ENCODE measurements at places on chromosomes 13 and 19. TPM values are rescaled to one million over a fixed set of nuclear protein-coding genes. Genes with fewer than 3 reads are reported as not detected.

DNA sequence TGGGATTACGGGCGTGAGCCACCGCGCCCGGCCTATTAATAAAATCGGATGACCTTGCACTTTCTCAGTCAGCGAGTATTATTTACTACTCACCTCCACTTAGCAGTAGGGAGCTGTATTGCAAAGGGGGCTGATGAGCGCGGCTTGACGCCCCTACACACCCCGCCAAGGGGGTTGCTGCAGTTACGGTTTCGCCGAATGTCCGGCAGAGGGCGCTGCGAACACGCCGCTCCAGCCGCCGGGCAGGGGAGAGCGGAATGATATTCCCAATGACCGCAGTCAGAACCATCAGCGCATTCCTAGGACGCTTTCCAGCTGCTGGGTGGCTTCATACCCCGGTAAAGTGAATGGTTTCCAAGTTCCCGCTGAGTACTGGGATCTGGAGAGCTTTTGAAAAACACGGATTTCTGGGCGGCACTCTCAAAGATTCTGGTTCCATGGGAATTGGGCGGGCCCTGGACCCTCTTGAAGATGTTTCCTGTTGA is 30.0 kb upstream of the TPT1 start:
- DNase-seq: peak; percentile 71

GRCh38 chr13:113232208-113233003 is 23.0 kb downstream of the CUL4A start:
- no peak for DNase-seq

DNA sequence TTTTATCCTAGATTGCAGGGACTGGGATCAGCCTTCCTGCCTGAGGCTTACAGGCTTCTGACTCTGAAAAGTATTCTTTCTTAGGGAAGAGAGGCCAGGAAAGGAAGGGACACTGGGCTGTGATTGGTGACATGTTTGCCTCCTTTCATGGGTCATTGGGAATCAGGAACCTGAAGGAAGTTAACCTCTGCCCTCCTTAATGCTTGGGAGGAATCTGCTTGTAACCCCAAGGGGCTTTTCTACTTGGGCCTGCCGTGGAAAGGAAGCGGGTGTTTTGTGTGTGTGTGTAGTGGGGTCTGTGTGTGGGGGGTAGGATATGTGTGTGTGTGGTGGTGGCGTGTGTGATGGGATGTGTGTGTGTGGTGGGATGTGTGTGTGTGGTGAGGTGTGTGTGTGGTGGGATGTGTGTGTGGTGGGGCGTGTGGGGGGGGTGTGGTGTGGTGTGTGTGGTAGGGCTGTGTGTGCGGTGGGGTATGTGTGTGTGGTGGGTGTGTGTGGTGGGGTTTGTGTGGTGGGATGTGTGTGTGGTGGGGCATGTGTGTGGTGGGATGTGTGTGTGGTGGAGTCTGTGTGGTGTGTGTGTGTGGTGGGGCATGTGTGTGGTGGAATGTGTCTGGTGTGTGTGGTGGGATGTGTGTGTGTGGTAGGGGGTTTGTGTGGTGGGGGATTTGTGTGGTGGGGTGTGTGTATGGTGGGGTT is 41.3 kb upstream of the NPAS1 start:
- no peak for DNase-seq

DNA sequence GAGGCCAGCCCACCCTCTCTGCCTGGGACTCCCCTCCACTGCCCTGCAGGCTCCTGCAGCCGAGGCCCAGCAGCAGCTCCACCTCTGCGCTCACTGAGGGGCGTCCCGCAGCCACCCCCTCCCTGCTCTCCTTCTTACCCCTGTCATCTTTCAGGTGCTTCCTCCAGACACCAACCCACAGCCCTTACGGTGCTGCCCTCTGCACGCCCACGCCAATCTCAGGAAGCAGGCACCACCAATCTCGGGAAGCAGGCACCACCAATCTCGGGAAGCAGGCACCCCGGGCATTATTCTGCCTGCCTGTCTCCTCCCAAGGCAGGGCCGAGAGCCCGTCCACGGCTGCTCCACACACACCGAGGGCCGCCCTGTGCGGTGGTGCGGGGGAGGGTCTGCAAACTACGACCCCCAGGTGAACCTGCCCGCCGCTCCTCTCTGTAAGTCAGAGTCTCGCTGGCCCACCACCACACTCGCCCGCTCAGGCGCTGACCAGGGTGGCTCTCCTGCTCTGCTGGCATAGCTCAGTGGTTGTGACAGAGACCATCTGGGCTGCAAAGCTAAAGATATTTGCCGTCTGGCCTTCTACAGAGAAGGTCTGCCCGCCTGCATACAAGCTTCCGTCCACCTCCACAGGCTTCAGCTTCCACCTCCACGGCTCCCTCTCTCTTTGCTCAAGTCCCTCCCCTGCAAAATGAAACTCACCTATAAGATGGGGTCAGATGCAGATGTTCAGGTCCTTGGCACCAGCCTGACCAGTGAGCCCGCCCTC is 2.9 kb downstream of the LSM7 start:
- DNase-seq: no peak

DNA sequence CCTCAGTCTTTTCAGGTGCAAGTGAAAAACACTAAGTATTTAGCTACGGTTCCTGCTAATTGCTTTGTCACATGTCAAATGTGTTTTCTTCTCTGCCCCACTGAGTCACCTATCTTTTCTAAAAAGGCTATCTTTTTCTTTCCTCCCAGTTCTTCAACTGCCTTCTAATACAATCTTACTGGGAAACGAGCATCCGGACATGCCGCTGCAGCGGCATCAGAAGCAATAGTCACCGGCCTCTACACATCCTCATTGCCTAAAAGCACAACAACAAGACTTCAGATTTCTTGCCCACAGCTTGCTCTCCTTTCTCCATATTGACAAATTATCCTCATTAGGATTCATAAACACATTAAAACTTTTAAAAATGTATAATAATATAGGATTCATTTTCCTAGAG is 1.2 kb downstream of the PCDH9 start:
- no peak for DNase-seq

DNA sequence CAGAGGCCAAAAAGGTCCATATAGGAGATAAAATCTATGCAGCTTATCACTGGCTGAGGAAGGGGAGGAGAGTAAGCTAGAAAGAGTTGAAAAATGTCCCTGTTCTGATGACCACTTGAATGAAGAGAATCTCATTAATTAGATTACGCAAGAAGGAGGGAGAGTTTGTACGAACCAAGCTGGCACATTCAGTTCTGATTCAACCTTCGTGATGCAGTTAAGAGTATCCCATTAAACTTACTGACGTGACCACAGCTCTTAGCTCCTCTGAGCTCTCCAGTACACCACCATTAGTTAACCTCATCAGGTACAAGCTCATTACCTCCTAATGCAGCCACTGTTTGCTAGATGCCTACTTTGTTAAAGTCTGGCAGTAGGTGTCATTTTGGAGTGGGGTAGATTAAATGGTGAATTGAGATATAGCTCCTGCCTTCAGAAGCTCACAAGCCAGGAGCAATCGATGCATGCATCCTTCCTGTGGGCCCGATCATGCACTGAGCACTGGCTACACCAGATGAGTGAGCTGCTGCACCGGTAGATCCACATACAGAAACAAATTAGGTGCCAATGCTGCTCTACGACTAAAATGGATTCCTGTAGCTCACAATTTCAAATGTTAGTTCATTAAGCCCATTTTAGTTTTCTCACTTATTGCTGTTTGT is 458.3 kb downstream of the COG6 start:
- DNase-seq: no peak

- DNase-seq: no peak
Measured at GRCh38 chr13:50942630-50943311, 33.2 kb downstream of the RNASEH2B start.

GRCh38 chr13:41059456-41060081 is 1.7 kb upstream of the WBP4 start:
- no peak for DNase-seq

- DNase-seq: no peak
Measured at GRCh38 chr19:7787141-7787540, 24.1 kb downstream of the CLEC4M start.

- no peak for DNase-seq
Measured at GRCh38 chr13:52187029-52187423, 27.6 kb upstream of the NEK3 start.

DNA sequence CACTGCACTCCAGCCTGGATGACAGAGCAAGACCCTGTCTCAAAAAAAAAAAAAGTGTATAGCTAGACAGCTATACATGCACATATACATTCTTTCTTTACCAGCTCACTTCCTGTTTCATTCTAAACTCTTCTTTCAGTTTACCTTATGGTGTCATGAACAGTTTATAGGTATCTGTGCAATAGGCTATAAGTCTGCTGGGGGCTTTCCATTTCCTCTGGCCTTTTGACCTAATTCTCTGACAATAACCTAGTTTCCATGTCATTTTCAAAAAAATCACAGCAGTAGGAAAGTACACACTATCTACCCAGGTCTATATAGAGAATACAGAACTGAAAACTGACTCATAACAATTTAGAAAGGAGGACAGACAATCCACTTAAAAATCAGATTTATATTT is 24.4 kb upstream of the URAD start:
- DNase-seq: no peak

- DNase-seq: no peak
Measured at GRCh38 chr19:35000647-35001501, 751 bp downstream of the GRAMD1A start.

DNA sequence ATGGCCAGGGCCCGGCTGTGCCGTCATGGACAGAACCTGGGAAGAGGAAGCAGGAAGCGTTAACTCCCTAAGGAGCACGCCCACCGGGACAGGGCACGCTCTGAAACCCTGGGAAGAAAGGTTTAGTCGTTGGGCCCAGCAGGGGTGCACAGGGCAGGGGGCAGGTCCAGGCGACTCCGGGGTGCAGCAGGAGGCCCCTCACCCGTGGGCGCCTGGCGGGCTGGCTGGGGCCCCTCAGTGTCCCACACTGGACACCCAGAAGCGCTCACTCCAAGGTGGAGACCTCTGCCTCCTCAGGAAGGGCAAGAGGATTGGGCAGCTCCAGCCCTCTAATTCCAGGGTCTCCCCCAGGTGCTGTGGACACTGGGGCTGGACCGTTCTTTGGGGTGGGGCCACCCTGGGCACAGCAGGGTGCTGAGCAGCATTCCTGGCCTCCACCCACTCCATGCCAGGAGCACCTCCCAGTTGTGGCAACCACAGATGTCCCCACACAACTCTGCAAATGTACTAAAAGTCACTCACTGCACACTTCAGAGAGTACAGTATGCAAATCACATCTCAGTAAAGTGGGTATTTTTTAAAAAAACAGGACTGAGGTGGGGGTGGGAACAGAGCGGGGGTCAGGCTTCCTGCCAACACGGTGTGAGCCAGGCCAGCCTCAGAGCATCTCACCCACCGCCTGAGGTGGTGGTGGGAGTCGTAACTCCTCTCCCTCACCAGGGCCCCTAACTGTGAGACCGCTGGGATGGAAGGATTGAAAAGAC is 35.2 kb downstream of the PIP5K1C start:
- no peak for DNase-seq

GRCh38 chr13:30153545-30154426 is 153.6 kb downstream of the KATNAL1 start:
- DNase-seq: no peak

TLE6 gene
- 4.3 TPM for total RNA-seq

CEACAM8 gene
- not detected for total RNA-seq

SNRPD2 gene
- 191 TPM for total RNA-seq

OR10H4 gene
- total RNA-seq: not detected

WDFY2 gene
- total RNA-seq: 27.7 TPM

PDX1 gene
- total RNA-seq: not detected
